NCI-H1092 treated with DMSO at 0.1 percent for 48 hours (cell line): ENCODE measurements at places on chromosomes 16 and 17.

GRCh38 chr16:4266372-4266771 lies 6.5 kb downstream of the TFAP4 start:
- DNase-seq, result no peak

- DNase-seq, result no peak
Measured at GRCh38 chr17:62782730-62783270, 25.3 kb downstream of the MARCHF10 start.

GRCh38 chr16:56657555-56658326 lies at the start of gene MT1F:
Gene MT1F, plus strand, starts transcription at chr16:56657959. Its CDS starts 100 bp downstream, at chr16:56658059.
- peak; percentile 3 for DNase-seq

DNA sequence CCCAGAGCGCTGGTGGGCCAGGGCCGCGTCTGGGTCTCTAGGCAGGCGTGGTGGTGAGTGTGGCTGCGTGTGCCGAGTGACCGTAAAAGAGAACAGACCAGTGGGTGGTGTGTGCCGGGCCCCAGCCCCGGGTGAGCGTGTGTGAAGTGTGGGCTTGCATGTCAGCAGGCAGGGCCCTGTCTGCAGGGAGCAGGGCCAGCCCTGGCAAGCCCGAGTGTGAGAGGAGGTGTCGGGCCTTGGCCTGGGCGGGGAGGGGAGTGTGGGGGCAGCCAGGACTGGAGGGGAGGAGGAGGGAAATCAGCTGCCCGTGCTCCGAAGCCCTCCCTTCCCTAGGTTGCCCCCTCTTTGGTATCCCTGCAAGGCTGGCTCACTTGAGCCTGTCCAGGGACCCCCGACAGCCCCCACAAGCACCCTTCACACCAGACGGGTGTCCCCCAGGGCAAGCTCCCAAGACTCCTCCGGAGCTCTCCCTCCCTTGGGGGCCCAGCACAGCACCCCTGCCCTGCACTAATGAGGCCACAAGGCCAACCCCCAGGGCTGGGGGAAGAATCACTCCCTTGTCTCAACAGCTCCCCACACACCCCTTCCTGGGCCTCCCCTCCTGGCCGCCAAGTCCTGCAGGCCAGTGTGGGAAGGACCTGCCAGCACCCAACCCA lies 1.9 kb downstream of the USH1G start:
- DNase-seq, result no peak

- DNase-seq, result no peak
Measured at GRCh38 chr17:69749911-69750310, 325.1 kb upstream of the KCNJ16 start.
